ENCODE measurements at places on chromosomes 11 and 22.

DNA sequence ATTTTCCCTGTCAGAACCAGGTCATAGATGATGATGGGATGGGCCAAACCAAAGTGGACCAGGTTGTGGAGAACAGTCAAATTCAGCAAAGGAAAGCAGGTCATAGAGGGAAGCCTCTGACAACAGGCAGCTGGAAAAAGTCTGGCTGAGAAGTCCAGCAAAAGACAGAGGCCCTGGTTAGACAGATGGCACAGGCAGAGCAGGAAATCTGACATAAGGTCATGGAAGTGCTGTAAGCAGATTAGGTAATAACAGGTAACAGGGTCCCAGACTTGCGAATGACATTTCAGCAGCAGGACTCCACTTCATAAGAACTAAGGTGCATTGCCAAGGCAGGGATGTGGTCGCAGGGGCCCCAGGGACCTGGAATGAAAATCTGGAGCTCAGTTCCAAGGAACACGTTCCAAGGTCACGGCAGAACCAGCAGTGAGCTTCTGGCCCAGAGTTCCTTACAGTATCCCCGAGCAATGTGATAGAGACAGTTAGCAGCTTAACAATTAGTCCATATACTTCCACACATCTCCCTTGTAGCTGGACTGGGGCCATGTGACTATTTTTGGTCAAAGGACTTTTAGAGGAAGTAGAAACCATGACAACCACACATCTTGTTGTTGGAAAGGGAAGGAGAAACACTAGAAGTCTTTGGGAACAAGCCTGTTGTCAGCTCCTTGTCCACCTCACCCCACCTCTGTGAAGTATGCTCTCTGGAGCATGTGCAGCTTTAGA is 75.4 kb downstream of the ME3 start:
- no peak for DNase-seq

DNA sequence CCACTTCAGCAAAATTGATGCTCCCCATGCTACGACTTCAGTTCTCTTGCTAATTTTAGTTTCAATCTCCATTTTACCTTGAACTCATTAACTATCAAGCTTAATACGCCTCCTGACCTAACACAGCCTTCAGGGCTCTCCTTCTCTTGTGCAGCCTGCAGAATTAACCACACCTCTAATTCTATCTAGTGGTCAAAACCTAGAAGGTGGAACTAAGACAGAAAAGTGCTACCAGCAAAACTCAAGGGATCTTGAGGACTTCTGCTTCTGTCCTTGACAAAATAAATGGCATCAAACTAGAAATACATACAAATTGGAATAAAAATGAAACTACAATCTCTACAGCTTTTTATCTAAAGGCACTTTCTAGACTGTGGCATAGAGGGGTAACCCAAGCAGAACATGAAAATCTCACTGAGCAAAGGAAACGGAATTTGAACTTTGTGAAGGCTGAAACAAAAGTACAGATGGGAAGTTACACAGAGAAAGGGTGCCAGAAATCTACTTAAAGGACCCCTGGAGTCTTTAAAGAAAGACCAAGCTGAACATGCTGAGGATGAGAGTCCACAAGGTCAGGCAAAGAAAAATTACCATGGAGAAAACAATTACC is 10.7 kb downstream of the CWF19L2 start:
- DNase-seq = no peak

DNA sequence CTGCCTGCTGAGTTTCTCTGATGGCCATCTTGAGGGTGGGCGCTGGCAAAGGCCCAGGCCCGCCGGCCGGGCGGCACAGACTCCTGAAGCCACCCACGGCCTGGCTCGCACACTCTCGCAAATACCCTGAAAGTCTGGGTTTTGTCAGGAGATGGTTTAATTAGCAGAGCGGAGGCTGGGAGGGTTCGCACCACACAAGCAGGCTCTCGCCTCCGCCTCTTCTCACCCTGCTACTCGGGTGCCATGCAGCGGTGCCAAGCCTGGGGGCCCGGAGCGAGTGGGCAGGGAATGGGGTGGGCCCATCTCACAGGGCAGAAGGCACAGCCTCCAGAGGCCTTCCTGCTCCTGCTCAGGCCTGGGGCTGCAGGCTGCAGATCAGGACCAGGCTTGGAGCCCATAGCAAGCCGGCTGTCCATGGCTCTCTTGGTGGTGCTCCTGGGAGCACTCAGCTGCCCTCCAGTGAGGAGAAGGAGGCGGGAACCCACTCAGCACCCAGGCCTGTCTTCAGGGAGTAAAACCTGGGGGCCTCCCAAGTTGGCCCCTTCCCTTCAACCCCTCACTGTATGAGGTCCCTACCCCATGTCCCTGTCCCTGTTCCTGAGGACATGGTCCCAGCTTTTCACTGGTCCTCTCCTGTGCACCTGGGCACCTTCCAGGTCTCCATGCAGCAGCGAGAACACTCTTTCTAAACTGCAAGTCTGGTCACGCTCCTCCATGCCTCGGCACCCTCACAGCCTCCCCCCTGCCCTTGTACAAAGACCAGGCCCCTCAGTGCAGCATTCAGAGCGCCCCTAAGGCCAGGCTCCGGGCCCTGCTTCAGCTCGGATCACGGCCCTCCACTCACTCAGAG is 62.0 kb downstream of the FLRT1 start:
- DNase-seq = no peak

DNA sequence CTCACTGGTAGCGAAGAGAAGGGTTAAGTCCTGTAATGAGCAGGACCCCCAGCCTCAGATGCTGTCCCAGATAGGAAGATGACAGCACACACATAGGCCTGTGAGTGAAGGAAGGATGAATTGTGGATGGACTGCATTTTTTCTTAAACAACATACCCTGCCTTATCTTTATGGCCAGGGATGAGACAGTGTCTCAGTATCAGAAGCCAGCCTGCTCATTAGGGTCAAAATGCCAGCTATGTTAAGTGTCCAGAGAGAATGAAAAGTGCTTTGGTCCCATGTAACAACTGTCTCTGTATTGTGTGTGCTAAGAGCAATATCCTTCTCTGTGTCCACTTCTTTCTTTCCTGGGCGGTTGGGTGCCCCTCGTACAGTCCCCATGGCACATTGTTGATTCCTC is 30.2 kb downstream of the PPFIBP2 start:
- no peak for DNase-seq

DNA sequence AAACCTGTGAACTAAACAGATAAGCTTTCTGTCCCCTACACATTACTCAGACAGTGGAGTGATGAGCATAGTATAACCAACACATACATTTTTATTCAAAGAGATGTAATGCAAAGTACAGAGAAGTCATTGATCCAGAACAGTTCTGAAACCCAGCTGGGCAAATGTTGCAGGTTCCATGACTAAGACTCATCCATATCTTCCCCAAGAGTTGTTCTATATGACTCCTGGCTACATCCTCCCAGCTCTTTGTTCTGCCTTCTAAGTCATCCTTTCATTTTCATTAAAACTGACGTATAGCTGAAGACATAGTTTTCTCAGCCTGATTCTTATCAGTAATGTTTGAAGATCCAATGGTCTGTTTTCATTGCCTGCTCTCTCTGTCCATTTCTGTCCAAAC is 47.3 kb downstream of the PLAAT5 start:
- DNase-seq = no peak

DNA sequence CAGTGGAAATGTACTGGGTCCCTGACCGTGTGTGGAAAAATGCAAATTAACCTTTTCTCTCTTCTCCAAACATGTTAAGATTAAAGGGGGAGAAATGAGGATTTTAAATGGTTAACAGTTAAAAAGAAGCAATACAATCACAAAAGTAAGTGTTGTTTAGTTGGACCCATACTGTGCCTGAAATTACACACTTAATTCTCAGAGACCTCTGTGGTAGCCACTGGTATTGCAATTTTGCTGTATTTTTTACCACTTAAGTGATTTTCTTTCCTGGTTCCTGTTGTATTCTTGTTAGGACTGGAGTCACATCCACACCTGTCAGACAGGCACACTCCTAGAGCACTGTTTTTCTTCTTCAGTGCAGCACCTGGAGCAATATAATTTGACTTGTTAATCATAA is 179.6 kb upstream of the PDGFD start:
- DNase-seq = peak; percentile 73

- DNase-seq = no peak
Measured at GRCh38 chr11:62497132-62497801, 49.3 kb downstream of the AHNAK start.

DNA sequence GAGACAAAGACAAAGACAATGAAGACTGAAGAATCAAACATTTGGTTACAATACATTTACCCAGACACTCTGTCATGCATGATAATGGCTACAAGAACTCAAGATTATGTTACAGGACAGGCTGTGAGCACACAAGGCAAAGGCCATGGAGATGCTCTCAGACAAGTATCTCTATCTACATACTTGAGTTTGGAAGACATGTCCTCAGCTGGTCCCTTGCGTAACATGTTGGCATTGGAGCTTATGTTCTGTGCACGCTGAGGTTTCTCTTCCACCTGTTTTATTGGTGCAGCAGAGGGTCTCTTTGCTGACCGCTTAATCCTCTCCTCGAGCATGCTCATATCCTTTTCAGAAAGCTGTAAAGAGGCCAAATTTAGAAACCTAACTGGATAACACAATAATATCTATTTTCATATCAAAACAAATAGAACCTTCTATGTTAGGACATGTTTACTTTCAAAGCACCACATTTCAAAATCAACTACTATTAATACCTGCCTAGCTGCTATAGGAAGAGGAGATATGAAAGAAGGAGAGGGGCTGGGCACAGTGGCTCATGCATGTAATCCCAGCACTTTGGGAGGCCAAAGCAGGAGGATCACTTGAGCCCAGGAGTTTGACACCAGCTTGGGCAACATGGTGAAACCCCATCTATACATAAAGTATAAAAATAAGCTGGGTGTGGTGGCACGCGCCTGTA is 41.6 kb downstream of the F2 start:
- DNase-seq = no peak

DNA sequence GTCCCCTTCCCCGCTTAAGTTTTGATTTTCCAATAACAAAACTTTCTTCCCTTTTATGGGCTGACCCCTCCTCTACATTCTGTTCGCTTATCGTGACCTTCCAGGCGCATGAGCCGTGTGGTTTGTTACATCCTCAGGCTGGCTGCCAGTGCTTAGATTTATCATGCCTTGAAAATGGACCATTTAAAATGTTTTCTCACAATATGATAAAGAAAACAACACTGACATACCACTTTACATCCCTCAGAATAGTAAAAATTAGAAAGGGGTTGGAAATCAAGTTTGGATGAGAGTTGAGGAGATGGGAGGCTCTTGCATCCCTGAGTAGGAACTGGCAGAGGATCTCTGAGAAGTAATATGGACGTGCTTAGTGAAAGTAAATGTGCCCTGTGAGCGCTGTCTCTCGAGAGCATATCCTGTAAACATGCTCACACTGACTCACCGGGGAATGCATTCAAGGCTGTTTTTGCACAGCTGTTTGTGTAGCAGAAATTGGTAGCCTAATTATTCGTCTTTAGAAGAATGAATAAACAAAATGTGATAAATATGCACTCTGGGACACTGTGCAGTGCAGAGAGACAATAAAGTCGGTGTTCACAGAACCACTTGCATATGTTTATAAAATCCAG is 17.1 kb upstream of the TOLLIP start:
- DNase-seq = no peak

- DNase-seq = peak; percentile 17
Measured at GRCh38 chr22:31561238-31561887, 65.0 kb downstream of the SFI1 start.

- no peak for DNase-seq
Measured at GRCh38 chr11:75562048-75562835, at the start of gene SERPINH1. SERPINH1 (plus strand) TSS chr11:75562253; CDS start chr11:75566350, 4,097 bp downstream.

DNA sequence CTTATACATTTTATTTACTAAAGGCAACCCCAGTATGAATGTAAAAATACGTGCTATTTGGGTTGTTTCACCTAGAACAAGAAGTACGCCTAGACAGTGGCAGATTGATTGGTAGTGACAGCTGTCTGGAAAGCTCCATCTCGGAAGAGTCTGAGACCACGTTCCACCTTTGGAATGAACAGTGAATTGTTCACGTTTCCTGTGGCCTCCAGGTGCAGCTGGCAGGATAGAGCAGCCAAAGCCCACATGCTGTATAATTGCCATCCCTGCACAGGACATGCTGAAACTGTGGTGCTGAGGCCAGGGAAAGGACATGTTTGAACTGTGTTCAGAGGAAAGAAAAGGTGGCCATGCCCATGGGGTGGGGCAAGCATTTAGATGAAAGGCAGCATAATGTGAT is 218.7 kb upstream of the MTNR1B start:
- no peak for DNase-seq

DNA sequence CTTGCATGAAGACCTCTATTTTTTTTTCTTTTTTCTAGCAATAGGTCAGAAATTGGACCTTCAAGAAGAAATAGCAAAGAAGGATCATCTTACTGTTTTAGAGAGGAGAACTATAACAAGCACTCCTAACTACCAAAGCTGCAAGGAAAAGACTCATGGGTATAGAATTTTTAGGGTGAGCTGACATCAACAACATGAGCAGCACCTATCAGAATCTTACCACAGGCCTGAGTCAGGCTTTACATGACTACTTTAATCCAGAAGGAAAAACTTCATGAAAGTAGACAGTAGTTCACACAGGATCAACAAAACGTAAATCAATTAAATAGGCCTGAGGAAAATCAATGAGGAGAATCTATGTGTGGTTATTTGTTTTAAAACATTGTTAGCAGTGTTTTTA is 130.5 kb downstream of the FAM76B start:
- DNase-seq = no peak

GRCh38 chr11:69290806-69291205 is 3.1 kb upstream of the MYEOV start:
- no peak for DNase-seq

DNA sequence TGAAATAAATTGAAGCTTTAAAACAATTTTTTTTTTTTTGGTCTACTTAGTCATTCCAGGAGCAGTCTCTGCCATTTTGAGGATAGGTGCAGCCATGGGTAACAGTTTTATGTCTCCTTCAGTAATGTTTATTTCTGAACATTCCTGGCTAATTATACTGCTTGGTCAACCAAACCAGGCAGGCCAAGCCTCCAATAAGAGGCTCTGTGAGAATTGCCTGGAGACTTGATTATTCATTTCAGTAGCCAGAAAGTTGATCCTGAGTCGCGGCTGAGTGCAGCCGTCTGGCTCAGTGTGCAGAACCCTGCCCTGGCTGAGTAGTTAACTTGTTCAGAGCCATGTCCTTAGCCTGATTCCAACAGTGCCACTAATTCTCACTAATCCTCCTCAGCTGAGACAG is 364.0 kb upstream of the FAT3 start:
- DNase-seq = no peak

- no peak for DNase-seq
Measured at GRCh38 chr22:50463188-50463900, 11.5 kb downstream of the SBF1 start.

GRCh38 chr11:111177037-111177871 is 68.3 kb upstream of the POU2AF2 start:
- no peak for DNase-seq

Data from NCI-H2081 treated with DMSO at 0.1 percent for 48 hours (cell line).